Astrocyte of the hippocampus (primary cell): ENCODE measurements at places on chromosomes 3 and 15.
A peak's percentile ranks its signal among the peaks of the same experiment; 100 is the strongest.

DNA sequence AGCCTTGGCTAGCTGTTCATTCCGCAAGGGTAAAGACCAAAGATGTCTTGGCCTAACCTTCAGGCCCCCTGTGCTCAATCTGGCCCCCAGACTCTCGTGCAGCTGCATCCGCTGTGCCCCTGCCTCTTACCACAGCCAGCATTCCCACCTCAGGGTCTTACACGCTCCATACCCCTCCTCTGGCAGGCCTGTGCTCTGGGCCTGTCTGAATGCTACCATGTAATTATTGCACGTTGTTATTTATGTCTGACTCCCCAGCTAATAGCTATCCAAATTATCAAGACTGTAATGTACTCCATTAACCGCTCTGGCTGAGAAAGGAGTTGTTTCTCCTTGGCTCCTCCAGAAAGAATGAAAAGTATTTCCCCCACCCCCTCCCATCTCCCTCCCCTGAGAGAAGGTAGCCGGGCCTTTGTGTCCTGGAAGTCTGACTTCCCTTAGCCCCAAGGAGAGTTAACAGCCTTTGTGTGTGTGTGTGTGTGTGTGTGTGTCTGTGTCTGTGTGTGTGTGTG lies 54.5 kb upstream of the UBE2E1 start:
- peak; percentile 89 for DNase-seq

GRCh38 chr3:114484919-114485318 lies 191.1 kb downstream of the TIGIT start:
- no peak for DNase-seq

DNA sequence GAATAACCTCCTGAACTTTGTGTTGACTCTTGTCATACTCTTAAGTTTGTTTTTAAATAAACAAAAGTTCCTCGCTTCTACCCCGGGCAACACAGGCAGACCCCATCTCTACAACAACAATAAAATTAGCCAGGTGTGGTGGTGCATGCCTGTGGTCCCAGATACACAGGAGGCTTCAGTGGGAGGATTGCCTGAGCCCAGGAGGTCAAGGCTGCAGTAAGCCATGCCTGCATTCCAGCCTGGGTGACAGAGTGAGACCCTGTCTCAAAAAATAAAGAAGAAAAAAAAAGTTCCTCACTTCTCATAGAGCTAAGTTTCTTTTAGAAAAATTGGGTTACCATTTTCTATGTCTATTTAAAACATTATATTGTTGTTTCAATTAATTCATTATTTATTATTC lies 29.2 kb downstream of the HDGFL3 start:
- no peak for DNase-seq

DNA sequence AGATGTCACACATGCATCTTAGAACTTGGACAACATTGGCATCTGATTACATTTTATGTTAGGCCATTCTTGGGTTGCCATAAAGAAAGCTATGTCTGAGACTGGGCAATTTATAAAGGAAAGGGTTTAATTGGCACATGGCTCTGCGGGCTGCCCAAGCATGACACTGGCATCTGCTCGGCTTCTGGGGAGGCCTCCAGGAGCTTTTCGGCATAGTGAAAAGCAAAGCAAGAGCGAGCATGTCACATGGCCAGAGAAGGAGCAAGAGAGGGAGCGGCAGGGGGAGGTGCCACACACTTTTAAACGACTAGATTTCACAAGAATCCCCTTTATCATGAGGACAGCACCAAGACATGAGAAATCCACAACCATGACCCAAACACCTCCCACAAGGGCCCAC lies 11.3 kb downstream of the RYR3 start:
- DNase-seq, result no peak

- DNase-seq, result peak; percentile 20
These were observed 154.3 kb downstream of the KCNMB2 start for GRCh38 chr3:178690571-178690970.

DNA sequence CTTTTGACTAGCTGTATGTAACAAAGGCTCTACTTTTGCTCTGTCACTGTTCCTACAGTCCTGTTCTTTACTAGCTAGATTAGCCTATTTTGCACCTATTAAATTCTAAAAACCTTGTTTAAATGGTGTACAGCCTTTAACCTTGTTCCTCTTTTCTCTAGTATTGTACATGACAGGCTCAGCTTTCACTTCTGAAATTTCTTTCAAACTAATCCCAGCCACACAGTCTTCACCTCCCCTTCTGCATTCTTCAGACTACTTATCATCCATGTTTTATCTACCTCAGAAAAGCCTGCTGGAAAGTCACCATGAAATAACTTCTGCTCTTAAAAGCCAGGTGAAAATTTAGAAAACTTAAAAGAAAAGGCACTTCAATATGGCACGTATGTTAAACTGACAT lies 122.4 kb downstream of the NECTIN3 start:
- peak; percentile 40 for DNase-seq

DNA sequence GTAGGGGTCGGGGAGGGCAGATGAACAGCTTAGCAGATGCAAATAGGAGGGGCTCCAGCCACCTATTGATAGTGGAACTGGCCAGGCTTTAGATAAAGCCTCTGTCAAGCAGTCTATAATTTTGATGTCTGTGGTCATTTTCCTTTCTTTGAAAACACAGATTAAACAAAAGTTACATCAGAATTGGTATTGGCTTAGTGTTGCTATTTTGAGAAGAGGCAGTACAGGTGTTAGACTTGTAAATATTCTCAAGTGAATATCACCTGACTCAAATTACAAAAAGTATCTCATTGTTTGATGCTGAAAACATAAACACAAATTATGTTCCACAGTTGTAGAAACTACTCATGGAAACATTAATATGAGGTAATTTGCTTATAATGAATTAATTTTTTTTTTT lies 18.1 kb downstream of the GHRL start:
- no peak for DNase-seq

DNA sequence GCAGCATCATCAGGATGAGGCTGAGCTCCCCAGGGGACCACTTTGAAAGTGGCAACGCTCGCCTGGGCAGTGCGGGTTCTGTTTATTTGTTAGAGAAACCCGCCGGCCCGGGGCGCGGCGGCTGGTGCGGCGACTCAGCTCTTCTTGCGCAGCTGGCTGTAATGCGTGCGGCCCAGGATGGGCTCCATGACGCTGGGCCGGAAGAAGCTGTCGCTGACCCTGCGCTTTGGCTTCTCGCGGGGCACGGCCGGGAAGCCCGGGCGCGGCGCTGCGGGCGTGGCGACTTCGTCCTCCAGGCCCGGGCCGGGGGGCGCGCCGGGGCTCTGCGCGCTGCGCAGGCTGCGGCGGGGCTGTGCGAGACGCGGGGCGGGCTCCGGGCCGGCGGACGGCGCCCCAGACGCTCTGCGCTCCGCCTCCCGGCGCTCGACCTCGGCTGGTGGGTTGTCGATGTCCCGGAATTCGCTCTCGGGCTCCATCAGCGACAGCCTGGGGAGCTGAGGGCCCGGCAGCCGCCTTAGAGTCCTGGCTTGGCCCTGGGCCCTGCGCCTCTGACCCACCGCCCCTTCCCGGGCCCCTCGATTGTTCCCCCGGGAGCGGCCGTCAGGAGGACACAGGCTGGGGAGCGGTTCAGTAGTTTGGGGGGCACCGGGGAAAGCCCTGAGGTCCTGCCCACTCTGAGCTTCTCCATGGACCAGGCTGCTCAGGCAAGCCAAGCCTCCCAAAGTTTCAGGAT lies 10.3 kb upstream of the KIF7 start:
- DNase-seq, result peak; percentile 71
